H9 (cell line): ENCODE measurements at places on chromosomes 16 and 17.

- DNase-seq = no peak
Observed at GRCh38 chr16:89317729-89318429, 100.4 kb downstream of the ZNF778 start.

GRCh38 chr17:33169580-33170285, 123.4 kb downstream of the ASIC2 start:
- no peak for DNase-seq

- DNase-seq = no peak
Observed at GRCh38 chr17:1385861-1386260, 14.2 kb downstream of the YWHAE start.

GRCh38 chr17:63151941-63152523, 186.0 kb downstream of the TANC2 start:
- no peak for DNase-seq

- DNase-seq = no peak
Observed at GRCh38 chr17:17719199-17719940, 38.1 kb downstream of the RAI1 start.

- DNase-seq = no peak
Observed at GRCh38 chr17:52027620-52028295, 130.8 kb downstream of the CA10 start.
